ENCODE measurements at places on chromosomes 12 and 14.
A peak's percentile ranks its signal among the peaks of the same experiment; 100 is the strongest.

DNA sequence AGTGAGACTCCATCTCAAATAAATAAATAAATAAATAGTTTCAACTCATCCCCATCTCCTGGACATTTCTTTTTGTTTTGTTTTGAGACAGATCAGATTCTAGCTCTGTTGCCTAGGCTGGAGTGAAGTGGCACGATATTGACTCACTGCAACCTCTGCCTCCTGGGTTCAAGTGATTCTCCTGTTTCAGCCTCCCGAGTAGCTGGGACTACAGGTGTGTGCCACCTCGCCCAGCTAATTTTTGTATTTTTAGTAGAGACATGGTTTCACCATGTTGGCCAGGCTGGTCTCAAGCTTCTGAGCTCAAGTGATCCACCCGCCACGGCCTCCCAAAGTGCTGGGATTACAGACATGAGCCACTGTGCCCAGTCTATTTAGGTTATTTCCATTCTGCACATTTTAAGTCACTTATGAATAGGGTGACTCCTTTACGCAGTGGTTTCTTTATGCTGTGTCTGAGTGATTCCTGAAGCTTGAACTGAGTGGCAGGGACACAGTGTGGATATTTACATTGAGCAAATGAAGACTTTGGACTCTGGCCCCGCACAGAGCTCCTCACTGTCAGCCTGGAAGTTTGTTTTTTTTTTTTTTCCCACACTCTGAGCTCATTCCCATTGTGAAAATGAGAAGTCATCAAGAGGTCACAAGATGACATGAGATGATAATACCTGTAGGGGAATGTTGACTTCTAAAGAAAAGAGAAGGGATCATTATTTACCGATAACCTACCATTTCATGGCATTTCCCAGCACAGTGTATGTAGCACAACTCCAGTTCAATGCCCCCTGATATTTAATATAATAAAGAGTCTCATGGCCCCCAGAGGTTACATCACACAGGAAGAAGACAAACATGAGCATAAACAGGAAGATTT is 72.6 kb downstream of the TBX3 start:
- DNase-seq, result no peak

- DNase-seq, result no peak
Measured at GRCh38 chr12:12630850-12631249, 19.2 kb downstream of the CREBL2 start.

- DNase-seq, result no peak
Measured at GRCh38 chr12:56953314-56953713, 4.1 kb downstream of the RDH16 start.

- DNase-seq, result peak; percentile 59
Measured at GRCh38 chr12:14256555-14257169, 108.8 kb upstream of the ATF7IP start.

DNA sequence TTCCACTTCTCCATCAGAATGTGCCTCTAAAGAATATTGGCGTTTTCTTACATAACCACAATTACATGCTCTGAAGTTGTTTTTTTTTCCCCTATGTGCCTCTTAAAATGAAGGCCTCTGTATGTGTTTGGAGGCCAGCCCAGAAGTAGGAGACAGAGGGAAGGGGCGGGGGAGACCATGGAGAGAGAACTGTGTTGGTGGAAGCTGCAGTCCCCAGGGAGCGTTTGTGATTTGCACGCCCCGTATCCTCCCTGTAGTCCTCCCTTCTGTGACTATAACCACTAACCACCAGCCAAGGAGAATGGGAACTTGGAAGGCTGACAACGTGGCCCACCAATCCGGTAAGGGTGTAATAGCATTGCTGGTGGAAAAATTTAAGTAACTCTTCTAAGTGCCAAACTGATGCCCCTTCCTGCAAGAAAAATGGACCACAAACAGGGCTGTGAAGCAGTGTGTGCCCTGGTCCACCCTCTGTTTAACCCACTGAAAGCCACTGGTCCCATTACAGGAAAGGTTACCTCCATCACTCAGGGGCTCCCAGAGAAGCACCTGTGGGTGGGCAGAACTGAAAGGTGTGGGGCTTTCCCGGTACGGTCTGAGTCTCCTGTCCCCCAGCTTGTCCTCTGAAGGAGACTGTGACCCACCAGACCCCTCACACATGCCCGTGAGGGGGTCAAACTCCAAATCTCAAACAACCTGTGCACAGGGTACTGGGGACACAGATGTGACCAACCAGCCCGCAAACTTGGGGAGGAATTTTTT is 36.8 kb downstream of the CCDC88C start:
- no peak for DNase-seq

- no peak for DNase-seq
Measured at GRCh38 chr14:101369916-101370592, 191.2 kb upstream of the DIO3 start.

DNA sequence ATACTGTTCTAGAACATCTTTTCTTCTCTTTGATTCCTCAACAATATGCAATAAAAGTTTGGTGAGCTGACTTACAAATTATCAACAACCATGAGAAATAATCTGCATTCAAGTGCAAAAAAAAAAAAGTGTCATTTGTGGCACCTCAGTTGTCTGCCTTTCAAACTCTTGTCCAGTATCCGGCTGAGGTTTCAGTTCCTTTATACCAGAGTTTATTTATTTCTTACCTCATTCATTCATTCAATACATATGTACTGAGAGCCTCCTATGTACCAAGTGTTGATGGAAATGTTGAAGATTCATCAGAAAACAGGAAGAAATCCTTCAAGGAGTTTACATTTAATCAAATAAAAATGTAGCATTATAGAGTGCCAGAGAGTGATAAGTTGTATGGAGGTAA is 484.1 kb downstream of the RMST start:
- no peak for DNase-seq

- peak; percentile 15 for DNase-seq
Measured at GRCh38 chr14:69354383-69355153, 43.5 kb downstream of the ERH start.

DNA sequence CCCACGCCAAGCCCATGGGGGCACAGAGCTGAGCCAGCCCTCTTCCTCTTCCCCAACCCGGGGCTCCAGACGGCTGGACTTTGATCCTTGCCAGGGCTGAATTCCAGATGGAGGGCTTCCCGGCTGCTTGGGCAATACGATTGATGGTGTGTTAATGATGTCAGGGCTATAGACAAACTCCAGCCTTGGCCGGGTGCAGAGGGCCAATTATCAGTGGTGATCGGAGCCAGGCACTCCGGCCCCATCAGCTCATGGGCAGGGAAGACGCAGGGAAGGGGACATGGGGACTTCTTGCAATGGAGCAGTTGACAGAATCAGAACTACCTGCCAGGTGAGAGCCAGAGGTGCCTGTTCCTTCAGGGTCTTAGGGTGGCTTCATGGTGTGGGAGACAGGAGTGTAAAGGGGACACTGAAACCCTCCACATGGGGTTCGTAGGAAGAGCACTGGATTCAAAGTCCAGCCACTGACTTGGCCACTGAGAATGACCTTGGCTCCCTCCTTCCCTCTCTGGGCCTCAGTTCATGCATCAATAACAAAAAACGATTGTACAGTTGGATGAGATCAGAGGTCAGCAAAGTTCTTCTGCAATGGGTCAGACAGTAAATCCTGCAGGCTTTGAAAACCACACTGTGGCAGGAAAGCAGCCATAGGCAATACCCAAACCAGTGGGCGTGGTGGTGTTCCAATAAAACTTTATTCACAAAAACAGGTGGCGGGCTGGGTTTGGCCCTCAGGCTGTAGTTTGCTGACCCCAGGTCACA is 333.7 kb downstream of the MED13L start:
- DNase-seq, result no peak

DNA sequence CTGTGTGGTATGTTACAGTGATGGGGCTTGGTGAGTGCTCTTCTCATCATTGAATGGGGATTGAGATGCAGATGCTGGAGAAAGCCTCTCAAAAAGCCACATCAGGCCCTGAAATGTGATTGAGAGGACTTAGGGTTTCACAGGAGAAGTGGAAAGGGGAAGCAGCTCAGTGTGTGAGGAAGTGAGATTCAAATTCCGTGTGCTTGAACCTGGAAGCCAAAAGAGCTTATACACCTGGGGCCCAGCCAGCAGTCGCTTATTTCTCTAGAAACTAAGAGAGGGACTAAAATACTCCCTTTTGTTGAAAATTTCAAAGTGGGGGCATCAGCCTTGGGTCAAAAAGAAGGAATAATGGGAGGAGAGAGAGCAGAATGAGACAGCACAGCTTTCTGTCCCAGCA is 39.1 kb upstream of the GZMB start:
- DNase-seq, result no peak

- no peak for DNase-seq
Measured at GRCh38 chr12:89529738-89530137, 3.9 kb upstream of the POC1B start.

GRCh38 chr12:53696655-53697331 is 20.9 kb upstream of the ATP5MC2 start:
- no peak for DNase-seq

DNA sequence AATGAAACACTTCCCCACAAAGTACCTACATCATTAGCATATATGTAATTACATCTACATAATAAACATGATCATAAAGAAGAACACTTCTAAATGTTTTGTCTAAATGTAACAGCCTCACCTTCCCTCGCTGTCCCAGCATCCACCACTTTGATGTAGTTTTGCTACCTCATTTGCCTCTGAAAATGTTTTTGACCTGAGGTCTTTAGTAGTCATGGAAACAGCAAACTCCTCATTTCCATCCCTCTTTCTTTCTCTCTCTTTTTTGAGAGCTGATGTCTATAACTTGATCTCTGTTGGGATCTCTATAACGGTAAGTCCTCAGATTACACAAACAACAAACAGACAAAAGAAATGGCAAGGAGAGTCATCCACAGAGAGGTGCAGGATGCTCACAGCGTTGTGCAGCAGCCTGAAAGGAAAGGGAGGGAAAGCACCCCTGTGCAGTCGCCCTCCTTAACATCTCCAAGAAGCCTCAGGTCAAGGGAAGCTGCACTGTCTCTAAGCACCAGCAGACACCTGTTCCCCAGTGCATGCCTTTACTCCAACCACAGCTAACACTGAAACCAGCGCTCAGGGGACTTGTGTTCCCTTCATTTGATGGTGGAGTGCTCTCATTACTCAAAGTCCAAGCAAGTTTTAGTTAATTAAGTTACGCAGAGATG is 268.7 kb downstream of the TMEM132D start:
- no peak for DNase-seq

GRCh38 chr12:95205685-95206084 is 11.6 kb downstream of the FGD6 start:
- no peak for DNase-seq

DNA sequence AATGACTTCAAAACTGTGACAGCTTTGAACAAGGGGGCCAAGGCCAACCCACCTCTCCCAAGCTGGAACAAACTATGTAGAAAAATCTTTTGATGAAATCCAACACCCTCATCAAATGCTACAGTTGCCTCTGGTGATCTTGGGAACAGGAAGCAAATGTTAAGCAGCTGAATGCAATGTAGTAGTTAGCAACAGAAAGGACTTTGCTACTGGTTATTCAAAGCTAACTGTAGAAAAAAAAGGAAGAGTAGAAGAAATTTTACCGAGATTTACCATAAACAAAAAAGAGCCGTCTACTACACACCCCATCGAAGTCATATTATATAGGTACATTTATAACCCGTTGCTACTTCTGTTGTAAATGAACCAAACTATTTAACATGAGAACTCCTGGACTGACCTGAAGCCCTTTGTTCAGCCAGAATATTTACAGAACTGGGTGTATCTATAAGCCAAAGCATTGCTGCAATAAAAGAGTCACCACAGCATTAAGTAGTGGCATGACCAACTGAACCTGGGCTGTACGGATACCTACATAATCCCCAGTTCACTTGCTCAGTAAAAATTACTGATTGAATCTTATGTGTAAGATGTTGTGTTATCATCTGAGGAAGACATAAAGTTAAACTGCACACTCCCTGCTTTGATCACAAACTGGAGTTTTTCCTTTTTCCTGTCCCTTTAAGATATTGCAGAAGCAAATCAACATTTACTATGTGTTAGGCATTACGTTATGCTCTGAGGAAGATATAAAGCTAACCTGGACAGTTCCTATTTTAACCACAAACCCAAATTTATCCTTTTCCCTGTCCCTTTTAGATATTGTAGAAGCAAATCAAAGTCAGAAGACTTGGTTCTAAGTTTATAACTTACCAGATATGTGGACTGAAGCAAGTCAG is 25.1 kb downstream of the SYNJ2BP start:
- no peak for DNase-seq

DNA sequence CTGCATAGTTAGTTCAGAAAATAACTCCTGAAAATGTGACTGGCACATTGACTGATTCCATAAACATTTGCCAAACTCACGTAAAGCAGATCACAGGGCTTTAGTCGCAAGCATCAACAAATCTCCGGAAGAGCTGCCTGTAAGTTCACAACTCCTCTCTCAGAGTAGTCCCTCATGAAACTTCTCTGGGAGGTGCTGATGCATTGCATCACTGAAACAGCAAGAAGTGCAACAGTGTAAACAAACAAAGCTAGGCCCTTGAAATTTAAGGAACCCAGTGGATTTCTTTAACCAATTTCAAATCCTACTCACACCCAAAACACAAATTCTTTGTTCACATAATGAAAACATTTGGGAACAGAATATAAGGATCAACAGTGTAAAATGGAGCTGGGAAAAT is 1691.7 kb upstream of the FLRT2 start:
- no peak for DNase-seq

DNA sequence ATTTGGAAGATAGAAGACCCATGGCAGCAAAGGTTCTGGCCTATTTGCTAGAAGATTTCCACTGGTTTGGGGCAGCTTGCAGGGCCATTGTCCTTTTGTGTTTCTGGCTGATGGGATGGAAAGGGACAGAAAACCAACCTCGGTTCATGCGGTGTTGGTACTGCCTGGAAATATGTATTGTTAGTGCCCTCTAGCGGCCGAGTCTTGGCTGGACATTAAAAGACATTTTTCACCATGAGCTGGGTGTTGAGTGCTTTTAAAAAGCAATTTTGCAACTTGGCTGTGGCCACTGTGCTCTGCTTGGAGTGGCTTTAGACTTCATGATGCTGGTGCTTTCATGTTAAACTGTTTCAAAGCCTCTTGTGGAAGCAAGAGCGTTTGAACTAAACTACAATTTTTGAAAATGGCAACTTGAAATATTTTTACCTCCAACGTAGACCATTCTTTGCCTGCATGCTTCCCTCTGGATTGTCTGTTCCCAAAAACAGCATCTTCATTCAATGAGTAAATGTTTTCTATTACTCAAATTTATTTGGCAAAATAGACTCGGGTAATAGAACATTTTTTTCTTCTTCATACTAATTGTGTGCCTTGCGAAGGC is 102.7 kb upstream of the TBX5 start:
- DNase-seq, result peak; percentile 17

DNA sequence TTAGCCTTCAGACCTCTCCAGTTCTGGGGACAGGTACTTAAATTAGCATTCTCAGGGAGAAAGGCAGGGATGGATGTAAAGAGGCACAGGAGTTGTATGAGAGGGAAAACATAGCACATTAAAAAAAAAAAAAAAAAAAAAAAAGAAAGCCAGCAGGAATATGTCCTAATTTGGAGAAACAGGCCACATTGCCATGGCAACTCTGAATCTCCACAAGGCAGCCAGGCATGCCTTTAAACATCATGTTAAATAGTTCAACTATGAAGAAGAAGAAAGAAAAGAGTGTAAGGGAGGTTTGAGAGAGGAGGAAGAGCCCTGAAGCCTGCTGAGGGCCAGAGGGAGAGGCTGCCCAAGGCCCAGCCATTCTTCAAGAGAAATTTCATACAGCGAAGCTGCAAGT is 145.8 kb downstream of the GRIN2B start:
- no peak for DNase-seq
